ENCODE measurements at places on chromosomes 5 and 9. TPM values are rescaled to one million over a fixed set of nuclear protein-coding genes. Genes with fewer than 3 reads are reported as not detected.

The PCA3 gene
- polyA plus RNA-seq = not detected

The AIF1L gene
- 46.2 TPM for polyA plus RNA-seq

The PCDHGA1 gene
- polyA plus RNA-seq = 0.25 TPM

The GMCL2 gene
- polyA plus RNA-seq = not detected

The PALM2AKAP2 gene
- 6.9 TPM for polyA plus RNA-seq

The ARSI gene
- 0.98 TPM for polyA plus RNA-seq

The ABO gene
- polyA plus RNA-seq = 1.5 TPM

The LHX2 gene
- 0.53 TPM for polyA plus RNA-seq

The NTNG2 gene
- 0.67 TPM for polyA plus RNA-seq

The PPP2R2B gene
- polyA plus RNA-seq = 0.34 TPM

The JAK2 gene
- polyA plus RNA-seq = 1.9 TPM

The CCL21 gene
- polyA plus RNA-seq = 74.7 TPM

The FOXD4L3 gene
- polyA plus RNA-seq = not detected

The NPR3 gene
- polyA plus RNA-seq = 2.6 TPM

The BTNL8 gene
- 0.14 TPM for polyA plus RNA-seq

The DIAPH1 gene
- polyA plus RNA-seq = 31.9 TPM

The ARL14EPL gene
- 0.22 TPM for polyA plus RNA-seq

The PCDHA9 gene
- not detected for polyA plus RNA-seq

The NDST1 gene
- 45.4 TPM for polyA plus RNA-seq

The ADCY2 gene
- polyA plus RNA-seq = 1.5 TPM

The FGF18 gene
- polyA plus RNA-seq = 1.6 TPM

The NXNL2 gene
- polyA plus RNA-seq = 0.39 TPM

The ANKRD20A1 gene
- polyA plus RNA-seq = 0.72 TPM

The MZB1 gene
- 1.9 TPM for polyA plus RNA-seq

The EIF4E1B gene
- not detected for polyA plus RNA-seq

The SGCD gene
- 4.2 TPM for polyA plus RNA-seq

The PCDHAC1 gene
- not detected for polyA plus RNA-seq

The SMIM33 gene
- 0.04 TPM for polyA plus RNA-seq

The EXOSC2 gene
- 19.6 TPM for polyA plus RNA-seq

The CATSPER3 gene
- 0.76 TPM for polyA plus RNA-seq

The SLC6A3 gene
- 0.15 TPM for polyA plus RNA-seq

The CDC14B gene
- polyA plus RNA-seq = 15.7 TPM

The ACOT12 gene
- polyA plus RNA-seq = not detected
